ENCODE measurements at places on chromosomes 12 and 14. TPM values are rescaled to one million over a fixed set of nuclear protein-coding genes. Genes with fewer than 3 reads are reported as not detected.

DNA sequence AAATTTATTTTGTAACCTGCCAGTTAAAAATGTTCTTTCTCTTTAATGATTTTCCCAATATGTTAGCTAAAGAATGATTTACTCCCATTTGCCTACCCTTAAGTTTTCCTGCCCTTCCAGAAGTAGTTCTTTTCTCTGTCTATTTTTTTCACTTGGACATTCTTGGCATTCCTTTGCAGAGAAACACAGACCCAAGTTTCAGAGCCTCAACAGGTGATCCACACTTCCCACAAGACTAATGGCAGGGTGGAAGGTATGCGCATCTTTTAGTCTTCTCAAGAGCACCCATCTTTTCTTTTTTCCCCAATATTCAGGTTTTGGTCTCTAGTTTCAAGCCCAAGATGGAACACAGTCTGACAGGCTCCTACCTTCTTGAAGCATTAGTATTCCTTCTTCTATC, 420.7 kb downstream of the ADAMTS20 start:
- no peak for DNase-seq

- DNase-seq = no peak
These were observed 753 bp upstream of the DLGAP5 start for GRCh38 chr14:55192054-55192621.

GRCh38 chr14:78440356-78440894, 270.3 kb downstream of the NRXN3 start:
- no peak for DNase-seq

DNA sequence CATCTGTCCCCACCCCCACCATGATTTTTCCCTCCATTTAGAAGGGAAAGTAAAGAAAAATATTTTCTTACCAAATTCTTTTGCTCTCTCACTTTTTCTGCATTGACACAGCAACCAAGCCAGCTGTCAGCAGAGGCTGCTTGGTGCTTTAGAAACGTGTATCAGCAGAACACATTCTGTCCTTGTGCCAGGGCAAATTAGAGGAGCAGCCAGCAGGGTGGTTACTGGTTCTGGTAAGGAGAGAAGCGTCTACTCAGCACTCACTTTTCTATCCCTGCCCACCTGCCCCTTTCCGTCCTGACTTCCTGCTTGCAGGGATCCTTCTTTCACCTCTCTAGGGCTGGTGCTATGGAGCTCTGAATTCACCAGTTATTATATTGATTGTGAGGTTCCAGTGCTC, 327.5 kb upstream of the PDE3A start:
- no peak for DNase-seq

DNA sequence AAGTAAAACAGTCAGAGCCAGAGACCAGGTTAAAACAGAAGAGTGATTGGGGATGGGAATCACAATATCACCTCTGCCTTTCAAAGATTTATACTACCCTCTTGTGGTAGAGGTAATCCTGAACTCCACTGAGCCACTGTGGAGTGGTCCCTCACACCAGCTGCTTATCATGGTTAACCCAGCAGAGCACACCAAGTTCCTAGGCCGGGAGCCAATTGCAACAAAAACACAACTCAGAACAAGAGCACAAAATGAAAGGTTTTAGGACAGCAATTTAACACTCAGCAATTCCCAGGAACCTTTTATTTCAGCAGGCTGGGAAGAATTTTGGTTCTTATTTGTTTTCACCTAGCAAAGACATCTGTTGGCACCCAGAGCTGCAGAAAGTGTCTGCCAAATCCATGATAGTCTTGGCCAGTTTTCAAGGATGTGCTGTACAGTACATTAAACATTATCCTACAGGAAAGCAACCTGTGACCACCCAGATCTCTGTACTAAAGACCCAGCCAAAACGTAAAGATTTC, 220.5 kb upstream of the ATXN7L3B start:
- DNase-seq = peak; percentile 14

DNA sequence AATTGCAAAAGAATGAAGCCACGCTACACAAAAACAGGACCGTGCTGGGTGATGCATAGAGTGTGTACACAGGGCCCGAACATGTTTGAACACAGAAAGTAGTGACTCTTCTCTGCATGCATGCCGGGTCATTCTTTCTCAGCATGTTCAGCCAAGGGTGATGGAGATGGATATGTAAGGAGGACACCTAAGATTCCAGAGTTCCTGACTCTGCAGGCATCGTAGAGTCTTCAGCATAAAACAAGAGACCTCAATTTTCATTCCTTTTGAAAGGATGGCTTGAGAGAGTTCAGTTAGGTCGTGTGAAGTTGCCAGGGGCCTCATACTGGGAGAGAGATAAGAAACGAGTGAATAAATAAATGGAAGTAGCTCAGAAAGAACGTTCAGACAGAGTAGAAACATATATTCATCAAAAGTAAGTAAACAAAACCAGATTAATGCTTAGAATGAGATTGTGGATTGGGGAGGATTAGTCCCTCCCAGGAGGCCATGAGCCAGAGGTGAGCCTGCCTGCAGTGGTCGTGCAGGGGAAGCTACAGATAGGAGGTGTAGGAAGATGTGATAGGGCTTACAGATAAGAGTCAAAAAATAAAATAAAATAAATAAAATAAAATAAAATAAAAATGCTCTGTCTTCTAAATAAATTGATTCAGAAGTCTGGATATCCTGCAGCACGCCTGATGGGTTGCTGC, 27.6 kb upstream of the SEL1L start:
- no peak for DNase-seq

- DNase-seq = no peak
These were observed 358.4 kb upstream of the TBX3 start for GRCh38 chr12:115042341-115042740.

- peak; percentile 34 for DNase-seq
These were observed 48.2 kb upstream of the ATP2B1 start for GRCh38 chr12:89756585-89757398.

GRCh38 chr14:50047274-50047676, 69.1 kb downstream of the VCPKMT start:
- no peak for DNase-seq

GRCh38 chr12:49253033-49253623, 11.8 kb upstream of the TUBA1C start:
- no peak for DNase-seq

DNA sequence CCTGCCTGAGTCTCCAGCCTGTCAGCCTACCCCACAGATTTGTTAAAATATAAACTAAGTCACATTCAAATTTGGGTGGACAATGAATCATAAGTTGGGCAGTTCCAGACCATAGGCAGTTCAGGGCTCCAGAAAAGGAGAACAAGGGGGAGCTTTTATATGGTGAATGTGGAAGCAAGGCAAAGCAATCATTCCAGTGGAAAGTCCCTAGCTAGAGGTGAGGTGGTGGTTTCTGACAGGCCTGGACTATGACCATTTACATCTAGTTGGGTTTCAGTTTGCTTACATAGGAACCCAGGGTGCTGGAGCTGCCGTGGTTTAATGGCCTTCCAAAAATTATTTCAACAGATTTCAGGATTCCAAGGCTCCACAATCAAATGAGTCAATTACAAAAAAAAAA, 207.3 kb downstream of the AEBP2 start:
- DNase-seq = no peak

DNA sequence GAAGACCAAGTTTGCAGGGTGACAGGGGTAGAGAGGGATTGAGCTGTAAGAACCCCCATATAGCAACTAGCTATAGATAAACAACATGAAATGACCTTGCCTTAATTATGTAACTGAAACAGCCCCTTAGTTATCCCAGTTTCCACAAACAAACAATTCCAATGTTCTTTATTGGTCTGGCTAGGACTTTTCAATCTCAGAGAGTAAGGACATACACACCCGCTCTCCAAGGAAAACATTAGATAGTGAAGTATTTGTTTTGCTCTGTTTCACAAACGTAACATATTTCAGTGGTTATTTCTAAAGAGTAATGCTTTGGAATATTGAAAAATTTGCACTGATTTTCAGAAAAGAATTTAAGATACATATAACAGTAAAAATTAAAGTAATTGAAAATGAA, 51.6 kb upstream of the GTF2A1 start:
- no peak for DNase-seq

GRCh38 chr12:55727643-55728185, 1.1 kb downstream of the CD63 start:
- DNase-seq = no peak

GRCh38 chr14:71705460-71705859, 226.8 kb upstream of the RGS6 start:
- no peak for DNase-seq

DNA sequence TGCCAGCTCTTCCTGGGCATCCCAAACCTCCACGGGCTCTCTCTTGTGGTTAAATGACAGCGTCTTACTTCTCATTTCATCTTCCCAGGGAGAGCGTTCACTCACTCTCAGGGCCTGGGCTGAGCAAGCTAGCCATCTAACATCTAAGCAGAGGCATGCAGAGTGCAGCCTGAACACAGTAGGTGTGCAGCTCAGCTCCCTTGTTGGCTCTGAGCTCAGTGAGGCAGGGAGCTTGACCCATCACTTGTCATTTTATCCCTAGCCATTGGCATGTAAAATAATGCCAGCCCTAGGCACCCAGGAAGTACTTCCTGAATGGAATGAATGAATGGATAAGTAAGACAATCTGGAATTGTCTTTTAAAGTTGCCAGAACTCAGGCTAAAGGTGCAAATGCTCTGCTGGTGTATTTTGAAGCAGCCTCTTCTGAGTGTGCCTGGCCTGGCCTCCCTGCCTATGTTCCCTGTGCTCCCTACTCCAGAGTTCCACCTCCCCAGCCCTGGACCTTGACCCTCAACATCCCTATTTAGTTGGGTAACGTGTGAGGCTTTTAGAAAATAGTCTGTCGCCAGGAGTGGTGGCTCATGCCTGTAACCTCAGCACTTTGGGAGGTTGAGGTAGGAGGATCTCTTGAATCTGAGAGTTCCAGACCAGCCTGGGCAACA, 9.5 kb upstream of the MEG3 start:
- DNase-seq = no peak

- no peak for DNase-seq
These were observed 96.3 kb downstream of the PAX9 start for GRCh38 chr14:36757734-36758601.

DNA sequence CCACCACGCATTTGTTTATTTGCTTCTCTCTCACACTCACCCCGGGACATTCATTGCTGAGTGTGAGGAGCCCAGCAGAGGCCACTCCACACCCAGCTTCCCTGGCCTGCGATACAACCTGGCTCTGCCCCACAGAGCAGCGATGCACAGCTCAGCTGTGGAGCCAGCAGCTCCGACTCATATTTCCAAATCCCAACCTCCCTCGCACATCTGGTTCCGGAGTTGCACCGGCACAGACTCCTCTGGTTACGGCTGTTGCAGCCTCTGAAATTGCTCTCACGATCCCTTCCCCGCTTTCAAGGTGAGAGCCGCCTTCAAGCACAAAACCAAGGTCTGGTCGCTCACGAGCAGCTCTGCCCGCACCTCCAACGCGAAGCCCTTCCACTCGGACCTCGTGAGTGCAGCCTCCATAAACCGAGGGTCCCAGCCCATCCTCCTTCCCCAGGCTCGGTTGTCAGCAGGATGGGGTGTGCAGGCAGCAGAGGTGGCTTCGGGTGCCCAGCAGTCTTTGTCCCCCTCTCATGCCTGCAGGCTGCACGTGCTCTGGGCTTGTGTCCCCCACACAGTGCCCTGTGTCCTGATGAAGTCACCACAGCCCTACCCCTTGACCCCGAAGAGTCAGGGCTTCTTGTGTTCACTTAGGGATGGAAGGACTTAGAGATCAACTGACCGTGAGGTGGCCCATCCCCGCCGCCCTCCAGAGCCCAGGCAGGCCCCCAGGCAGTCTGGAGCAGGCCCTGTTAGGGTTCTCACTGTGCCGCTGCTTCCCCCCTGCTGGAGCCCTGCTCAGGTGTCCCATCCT, 184.3 kb downstream of the ADGRD1 start:
- DNase-seq = peak; percentile 55

- no peak for DNase-seq
These were observed 817.2 kb downstream of the TMEM121 start for GRCh38 chr14:106343626-106344025.

DNA sequence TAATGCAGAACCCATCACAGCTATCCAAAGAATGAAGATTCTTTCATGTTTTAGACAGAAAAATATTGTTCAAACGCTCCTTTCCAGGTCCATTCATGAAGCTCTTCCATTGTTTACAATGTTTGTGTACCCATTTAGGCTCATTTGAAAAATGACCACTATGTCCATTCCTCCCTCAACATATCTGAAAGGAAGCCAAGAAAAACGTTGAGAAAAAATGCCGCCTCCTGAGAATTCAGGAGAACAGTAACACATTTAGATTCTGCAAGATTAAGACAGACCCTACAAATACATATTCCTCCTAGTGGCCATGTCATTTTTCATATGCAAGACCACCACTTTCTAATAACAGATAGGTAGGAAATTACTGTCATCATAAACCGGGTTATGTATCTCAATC, 124.4 kb downstream of the SLC25A21 start:
- DNase-seq = no peak

GRCh38 chr12:41479426-41479825, 291.3 kb downstream of the PDZRN4 start:
- DNase-seq = no peak

DNA sequence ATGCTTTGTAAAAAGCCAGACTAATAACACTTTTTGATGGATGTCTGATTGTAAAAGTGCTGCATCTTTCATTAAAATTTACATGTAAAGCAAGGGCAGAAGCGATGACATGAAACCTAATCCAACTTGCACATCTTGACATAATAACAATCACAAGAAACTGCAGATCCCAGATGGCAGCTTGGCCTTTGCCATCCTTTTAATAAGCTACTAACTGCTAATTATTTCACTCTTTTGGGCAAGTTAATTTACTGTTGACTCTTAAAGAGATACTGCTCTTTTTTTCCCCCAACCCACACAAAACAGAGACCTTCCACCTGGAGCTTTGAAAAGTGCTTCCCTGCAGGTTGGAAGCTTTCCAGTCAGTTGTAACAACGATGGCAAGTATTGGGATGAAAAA, 137.5 kb downstream of the NRXN3 start:
- DNase-seq = no peak

DNA sequence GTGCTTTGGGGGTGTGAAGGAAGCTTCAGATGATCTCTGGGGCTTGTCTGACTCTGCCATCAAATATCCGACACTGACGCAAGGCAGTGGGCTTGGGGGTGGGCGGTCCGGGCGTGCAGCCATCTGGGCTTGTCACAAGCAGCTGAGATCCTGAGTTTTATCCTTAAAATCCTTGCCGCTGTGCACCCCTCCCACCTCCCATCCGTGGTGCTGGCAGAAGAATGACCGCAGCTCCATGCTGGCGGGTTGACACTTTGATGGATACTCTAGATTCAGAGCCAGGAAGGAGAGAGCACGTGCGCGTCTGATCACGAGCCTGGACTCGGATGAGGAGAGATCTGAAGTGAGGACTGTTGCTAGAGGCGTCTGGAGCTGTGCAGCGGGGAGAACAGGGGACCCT, 3.0 kb downstream of the ZFYVE21 start:
- DNase-seq = no peak

- DNase-seq = no peak
These were observed 1.4 kb downstream of the SNRPF start for GRCh38 chr12:95859947-95860850.

EIF2S3B gene
- polyA plus RNA-seq = 3.1 TPM

LRFN5 gene
- 7.0 TPM for polyA plus RNA-seq

KIF26A gene
- polyA plus RNA-seq = 7.2 TPM

MAP1LC3B2 gene
- 4.9 TPM for polyA plus RNA-seq

TAS2R20 gene
- 1.4 TPM for polyA plus RNA-seq
